T-helper 17 cell (primary cell): ENCODE measurements at places on chromosomes 5 and 9.

DNA sequence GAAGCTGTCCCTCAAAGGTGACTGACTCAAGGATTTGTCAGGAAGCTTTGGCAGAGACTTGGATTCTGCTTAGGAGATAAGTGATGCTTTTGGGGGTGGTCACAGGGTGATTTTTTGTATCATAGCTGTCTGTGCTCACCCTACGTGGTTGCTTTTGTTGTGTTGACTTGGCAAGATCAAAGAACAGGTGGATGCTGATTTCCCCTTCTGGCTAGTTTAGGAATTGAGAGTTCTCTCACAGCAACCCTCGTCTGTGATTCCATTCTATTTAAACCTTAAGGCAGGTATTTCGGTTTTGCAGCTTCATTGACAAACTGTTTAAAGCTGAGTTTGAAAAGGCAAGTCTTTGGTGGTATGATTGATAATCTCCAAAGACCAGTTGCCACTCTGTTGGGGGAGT lies 27.2 kb downstream of the ARHGAP26 start:
- DNase-seq, result no peak

DNA sequence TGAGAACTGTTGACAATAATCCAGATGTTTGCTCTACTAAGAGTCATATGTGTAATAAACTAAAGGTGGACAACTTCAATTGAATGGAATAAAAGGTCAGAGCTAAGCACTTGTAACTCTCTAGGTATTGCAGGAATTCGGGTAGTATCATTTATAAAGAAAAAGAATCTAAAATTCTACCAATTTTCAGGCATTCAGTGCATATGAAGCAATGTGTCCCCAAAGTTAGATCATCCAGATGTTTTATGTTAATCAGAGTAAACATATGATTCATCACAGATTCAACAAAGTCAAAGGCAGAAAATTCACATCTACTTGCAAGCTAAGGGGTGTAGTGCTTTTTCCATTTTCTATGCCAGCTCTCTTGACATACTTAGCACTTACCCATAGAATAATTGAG lies 477.1 kb downstream of the PDE4D start:
- no peak for DNase-seq

- DNase-seq, result no peak
Observed at GRCh38 chr5:19853616-19854240, 134.3 kb downstream of the CDH18 start.

DNA sequence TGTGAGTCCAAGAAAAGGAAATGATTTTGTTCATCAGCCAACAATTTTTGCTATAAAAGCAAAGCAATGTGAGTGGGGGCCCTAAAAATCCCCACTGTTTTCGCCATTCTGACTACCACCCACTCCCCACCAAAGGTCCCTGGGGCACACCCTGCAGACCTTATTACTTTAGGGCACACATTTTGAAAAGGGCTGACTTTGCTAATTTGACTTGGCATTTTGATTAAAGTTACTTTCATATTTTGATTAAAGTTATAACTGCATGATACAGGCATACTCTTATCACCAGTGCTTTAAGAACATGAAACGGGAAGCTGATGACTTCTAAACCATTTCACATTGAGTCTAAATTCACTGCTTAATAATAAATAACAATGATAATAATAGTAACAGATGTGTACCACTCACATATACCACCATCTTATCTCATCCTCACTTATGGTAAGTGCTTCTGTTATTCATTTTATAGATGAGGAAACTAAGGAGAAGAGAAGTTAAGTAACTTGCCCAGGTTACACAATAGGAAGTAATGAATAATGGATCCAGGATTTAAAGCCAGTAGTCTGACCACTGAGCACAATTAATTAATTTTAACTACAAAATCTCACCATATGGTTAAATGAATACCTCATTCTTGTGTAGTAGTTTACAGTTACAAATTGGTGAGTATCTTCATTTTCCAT lies 25.4 kb upstream of the NR3C1 start:
- no peak for DNase-seq

- no peak for DNase-seq
Observed at GRCh38 chr5:110625376-110625999, 101.0 kb downstream of the TMEM232 start.

DNA sequence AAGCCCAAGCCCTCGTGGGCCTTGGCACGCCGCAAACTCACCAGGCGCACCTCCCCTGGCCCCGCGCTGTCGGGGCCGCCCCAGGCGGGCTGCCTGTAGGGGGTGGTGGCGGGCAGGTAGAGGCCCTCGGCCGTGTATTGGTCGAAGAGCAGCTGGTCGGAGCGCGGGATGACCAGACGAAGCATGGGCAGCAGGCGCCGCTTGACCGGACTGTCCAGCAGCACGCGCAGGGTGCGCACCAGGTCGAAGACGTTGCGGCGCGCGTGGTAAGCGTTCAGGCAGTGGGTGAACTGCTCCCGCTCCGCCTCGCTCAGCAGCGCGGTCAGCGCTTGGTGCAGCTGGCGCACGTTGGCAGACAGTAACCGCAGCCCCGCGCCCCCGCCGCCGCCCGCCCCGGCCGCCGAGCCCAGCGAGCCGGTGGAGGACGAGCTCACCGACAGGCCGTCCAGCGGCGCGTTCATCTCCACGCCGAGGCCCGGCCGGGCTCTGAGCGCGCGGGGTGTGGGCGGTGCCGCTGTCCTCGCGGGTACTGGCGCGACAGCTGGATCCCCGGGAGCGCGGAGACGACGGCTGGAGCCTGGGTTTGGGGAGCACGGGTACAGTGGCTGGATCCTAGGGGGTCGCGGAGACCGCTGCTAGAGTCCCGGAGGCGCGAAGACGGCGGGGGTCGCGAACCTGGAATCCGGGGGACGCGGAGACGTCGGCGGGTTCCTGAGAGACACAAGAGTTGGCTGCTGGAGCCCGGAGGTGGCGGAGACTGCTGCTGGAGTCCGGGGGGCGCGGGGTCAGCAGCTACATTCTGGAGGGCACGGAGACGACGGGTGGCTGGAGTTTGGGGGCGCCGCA lies 709 bp downstream of the WHRN start:
- DNase-seq, result peak; percentile 39

- no peak for DNase-seq
Observed at GRCh38 chr9:104232781-104233341, 138.8 kb downstream of the SMC2 start.

DNA sequence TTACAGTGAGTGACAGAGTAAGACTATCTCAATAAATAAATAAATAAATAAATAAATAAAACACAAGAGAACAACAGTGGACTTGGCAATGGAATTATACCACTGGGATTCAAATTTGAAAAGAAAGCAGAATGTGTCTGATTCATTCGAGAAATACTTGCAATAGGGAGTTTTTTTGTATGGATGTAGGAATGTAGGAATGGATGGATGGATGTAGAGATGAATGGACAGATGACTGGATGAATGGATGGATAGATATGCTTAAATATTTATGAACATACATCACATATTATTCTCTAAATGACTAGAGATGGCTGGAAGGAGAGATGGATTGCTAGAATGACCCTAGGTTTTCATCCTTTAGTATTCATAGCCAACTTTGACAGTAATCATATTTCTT lies 22.0 kb upstream of the CEMIP2 start:
- DNase-seq, result no peak

DNA sequence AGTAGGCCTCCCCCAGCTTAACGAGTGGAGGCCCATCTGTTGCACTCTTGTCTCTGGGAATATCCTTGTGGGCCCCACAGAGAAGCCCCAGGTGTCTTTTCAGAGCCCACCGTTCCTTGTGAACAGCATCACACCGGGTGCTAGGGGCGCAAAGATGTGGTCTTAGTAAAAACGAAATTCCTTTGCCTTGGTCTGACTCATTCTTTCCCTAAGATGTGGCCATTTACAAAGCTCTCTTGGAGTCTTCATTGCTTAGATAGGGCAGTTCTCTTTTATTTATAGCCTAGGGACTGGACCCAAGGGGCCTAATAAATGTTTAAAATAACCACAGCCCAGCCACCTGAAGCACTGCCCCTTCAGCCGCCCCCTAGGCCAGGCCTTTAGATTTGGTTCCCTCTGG lies 52.8 kb upstream of the RPL26L1 start:
- no peak for DNase-seq

- DNase-seq, result no peak
Observed at GRCh38 chr5:130295235-130295634, 391.0 kb downstream of the CHSY3 start.

GRCh38 chr5:2251298-2251697 lies 368.6 kb upstream of the IRX4 start:
- DNase-seq, result no peak

DNA sequence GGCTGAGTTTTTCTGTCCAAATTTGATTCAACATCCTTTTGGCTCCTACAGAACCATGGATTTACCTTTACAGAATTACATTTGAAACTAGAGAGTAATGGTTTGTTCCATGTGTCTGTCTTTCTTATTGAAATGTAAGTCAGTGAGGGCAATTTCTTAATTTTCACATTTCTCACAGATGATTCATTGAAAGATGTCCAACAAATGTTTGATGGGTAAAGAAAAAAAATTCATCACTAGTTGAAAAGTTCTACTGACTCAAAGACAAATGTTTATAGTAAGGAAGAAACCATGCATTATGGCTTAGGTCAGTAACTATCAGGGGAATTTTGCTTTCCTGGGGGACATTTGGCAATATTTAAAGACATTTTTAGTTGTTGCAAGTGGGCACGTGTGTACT lies 131.6 kb upstream of the TRPM3 start:
- DNase-seq, result no peak

GRCh38 chr9:124218438-124218982 lies 39.2 kb upstream of the NEK6 start:
- no peak for DNase-seq

GRCh38 chr5:134115806-134116175 lies 1.3 kb downstream of the TCF7 start:
- DNase-seq, result no peak

- no peak for DNase-seq
Observed at GRCh38 chr9:93531374-93531773, 45.0 kb upstream of the PHF2 start.

DNA sequence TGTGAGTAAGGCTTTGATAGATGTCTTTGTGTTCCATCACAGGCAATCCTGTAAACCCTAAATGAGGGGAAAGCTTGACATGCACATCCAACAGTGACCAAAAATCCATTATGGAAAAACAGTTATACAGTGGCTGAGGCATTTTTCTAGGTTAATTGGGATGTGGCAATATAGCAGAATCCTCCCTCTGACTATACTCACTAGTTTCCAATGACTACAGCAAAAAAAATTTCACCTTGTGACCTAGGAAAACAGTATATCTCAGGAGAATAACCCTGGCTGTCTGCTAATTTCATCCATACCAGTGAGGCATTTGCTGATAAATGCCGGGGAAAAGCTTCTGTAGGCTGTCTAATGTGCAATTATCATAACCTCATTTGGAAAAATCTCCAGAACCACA lies 49.9 kb upstream of the SNCAIP start:
- no peak for DNase-seq

DNA sequence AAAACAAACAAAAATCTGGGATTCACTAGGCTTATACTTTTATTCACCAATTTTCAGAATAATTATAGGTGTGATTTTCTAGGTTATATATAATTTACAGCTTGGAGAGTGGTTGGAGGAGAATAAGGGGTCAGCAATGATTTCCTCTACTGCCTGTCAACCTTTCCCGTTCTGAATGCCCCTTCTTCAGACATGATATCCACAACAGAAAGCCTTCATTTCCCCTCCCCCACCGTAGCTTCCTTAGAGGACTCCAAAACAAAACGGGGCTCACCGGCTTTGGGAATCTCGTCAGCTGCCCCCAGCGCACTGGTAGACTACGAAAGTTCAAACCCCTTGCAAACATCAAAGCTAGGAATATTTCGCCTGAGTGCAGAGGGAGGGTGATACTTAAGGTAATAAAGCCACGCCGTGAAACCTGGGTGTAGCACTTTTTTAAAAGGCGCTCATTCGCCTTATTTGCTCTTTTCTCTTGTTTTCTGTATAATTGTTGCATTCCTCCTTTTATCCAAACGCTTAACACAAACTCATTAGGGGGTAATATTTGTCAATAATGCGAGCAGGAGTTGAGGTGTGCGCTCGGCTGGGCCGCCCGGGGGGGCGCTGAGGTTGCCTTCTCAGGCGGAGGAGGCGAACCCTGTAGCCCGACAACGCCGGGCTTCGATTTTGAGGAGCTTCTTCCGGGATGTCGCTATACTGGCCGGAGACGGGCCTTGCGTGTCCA lies 2.4 kb downstream of the OTP start:
- no peak for DNase-seq

- no peak for DNase-seq
Observed at GRCh38 chr5:565782-566440, 41.7 kb upstream of the SLC9A3 start.

GRCh38 chr9:4080921-4081895 lies 218.7 kb downstream of the GLIS3 start:
- DNase-seq, result no peak

- no peak for DNase-seq
Observed at GRCh38 chr5:75513841-75514240, 2.1 kb downstream of the POLK start.

GRCh38 chr9:118618849-118619248 lies 750.4 kb downstream of the BRINP1 start:
- no peak for DNase-seq

DNA sequence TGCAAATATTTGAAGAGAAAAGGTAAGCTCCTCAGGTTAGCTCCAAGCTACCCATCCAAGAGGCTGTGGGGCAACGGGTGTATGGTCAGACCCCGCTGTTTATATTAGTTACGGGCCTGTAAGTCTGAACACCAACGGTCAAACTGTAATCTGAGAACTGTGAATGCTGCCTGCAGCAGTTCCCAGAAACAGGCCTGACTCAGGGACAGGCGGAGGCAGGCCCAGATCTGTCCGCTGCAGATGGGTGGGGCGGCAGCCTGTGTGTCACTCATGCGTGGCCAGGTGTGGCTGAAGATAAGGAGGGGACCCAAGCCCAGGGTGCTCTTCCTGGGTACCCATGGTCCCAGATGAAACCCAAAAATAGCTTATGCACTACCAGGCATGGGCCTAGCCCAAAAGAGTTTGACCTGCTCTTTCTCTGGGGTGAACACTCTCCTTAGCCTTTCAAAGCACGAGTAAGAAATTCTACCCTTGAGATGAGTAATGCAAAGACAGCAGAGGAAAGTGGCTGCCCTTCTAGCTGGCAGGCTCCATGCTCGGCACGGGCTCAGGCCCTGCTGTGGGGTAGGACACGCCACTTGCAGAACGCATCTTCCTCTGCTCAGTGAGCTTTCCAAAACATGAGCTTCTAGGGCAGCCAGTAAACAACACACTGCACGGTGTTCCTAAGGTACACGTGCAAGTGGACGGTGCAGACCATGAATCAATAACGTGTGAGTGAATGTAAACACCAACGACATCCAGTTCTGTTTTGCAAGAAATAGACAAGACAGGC lies 9.1 kb downstream of the UBAC1 start:
- no peak for DNase-seq
